ENCODE measurements at places on chromosomes 2 and 18.

GRCh38 chr2:85327160-85327821, 498 bp downstream of the TGOLN2 start:
- peak; percentile 71 for DNase-seq

- DNase-seq, result no peak
These were observed 23.4 kb downstream of the CDH2 start for GRCh38 chr18:28153485-28154065.

- no peak for DNase-seq
These were observed 98.2 kb downstream of the MRO start for GRCh38 chr18:50721451-50722120.

GRCh38 chr2:140905083-140905781, 1225.6 kb downstream of the LRP1B start:
- DNase-seq, result no peak

DNA sequence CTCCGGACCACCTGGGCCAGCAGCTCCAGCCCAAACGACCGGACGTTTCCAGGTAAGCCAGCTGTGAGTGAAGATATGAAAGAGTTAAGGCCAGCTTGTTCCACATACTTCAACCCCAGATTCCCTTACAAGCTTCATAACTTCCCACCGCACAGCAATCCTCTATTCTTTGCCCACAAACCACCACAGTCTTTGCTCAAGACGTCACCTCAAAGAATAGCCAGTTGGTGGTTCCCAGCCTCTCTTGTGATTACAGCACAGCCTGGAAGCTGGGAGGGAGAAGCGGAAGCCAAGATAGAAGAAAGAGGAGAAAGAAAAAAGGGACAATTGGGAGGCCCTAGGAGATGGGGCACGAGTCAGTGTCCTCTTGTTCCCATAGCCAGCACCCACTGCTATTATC, 70.6 kb downstream of the NRP2 start:
- DNase-seq, result no peak

- DNase-seq, result no peak
These were observed 239.5 kb upstream of the MGAT5 start for GRCh38 chr2:134014196-134014960.

- no peak for DNase-seq
These were observed 135.3 kb downstream of the MAIP1 start for GRCh38 chr2:200090683-200091082.

- DNase-seq, result no peak
These were observed 69.6 kb downstream of the HPCAL1 start for GRCh38 chr2:10372203-10372861.

GRCh38 chr2:70923378-70924015, 12.2 kb upstream of the ATP6V1B1 start:
- DNase-seq, result no peak
